T-cell (primary cell): ENCODE measurements at places on chromosomes 7 and 10.

GRCh38 chr7:105610165-105610930 lies 29.1 kb upstream of the EFCAB10 start:
- no peak for DNase-seq

- DNase-seq, result no peak
Measured at GRCh38 chr10:59036311-59037017, 140.0 kb upstream of the PHYHIPL start.

GRCh38 chr7:14055813-14056212 lies 66.3 kb upstream of the ETV1 start:
- DNase-seq, result no peak

GRCh38 chr7:40918701-40919271 lies 784.0 kb downstream of the SUGCT start:
- DNase-seq, result no peak

DNA sequence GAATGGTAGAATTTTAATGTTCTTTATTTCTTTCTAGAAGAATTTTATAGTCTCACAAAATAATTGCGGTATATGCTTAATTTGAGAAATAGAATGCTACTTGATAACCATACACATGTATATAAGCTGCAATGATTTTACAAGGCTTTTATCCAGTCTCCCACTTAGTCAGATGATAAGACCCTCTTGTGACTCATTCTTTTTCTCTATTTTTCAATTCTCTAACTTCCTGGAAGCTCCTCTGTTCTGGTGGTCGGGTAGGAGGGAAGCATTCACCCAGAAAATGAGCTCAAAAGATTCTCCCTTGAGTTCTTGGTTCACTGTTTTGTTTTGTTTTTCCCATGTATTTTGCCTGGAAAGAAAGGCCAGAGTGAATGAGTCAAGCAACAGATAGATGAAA lies 546.6 kb downstream of the INHBA start:
- DNase-seq, result no peak

DNA sequence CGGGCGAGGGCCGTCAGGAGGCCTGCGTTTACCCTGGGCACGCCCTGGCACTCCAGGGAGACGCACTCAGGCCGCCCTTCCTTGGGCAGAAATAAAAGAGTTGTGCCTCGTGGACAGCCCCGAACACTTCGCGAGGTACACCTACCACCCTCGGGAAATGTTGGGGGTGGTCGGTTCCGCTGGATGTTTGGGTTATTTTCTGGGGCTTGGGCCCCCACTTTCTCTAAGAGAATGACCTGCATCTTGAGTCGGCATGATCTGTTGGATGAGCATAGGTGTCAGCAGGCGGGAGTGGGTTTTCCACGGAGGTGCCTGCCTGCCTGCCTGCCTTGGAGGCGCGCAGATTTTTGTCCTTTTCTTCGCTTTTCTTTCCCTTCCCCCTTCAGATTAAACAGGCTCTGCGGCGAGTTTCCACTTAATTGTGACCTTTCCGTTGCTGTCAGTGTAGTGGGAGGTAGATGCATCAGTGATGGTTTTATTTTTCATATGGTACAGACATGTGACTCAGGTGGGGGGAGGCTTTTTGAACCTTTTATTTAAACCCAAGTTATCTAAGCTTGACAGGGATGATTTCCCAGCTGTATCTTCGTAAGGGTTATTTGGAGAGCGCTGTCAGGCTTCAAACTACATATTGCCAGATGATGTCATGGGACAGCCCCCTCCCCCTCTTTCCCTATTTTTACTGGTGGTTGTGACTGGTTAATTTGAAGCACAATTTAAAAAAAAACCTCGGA lies 661 bp downstream of the HECTD2 start:
- DNase-seq, result no peak

- no peak for DNase-seq
Measured at GRCh38 chr7:141409801-141410329, 141.3 kb upstream of the AGK start.

DNA sequence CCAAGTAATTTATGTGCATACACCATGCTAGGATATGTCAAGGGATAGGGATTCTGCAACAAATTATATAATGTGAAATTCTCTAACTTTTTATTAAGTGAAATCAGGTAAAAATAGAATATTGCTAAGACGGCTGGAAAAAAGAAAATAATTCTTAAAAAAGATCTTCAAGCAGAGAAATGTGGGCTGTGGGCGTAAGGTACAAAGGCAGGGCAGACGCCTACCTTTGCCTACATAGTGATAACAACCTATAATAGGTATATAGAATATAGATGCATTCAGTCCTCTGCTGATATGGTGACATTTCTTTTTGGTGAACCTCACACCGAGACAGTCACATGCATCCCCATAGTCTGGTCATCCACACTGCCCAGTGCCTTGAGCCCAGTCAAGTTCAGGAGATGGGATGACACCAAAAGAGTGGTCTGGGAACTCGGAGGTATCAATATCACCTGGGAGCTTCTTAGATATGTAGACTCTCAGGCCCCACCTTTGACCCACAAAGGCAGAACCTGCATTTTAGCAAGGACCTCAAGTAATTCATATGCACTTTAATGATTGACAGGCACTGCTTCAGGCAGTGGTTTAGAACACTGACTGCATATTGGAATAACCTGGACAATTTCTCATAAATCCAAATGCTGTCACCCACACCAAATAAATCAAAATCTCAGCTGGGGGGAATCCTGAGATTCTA lies 57.5 kb upstream of the ARL4A start:
- DNase-seq, result no peak

GRCh38 chr7:8131694-8132605 lies 130.0 kb downstream of the ICA1 start:
- DNase-seq, result peak; percentile 48

- DNase-seq, result no peak
Measured at GRCh38 chr7:148304456-148304855, 286.1 kb upstream of the C7orf33 start.

DNA sequence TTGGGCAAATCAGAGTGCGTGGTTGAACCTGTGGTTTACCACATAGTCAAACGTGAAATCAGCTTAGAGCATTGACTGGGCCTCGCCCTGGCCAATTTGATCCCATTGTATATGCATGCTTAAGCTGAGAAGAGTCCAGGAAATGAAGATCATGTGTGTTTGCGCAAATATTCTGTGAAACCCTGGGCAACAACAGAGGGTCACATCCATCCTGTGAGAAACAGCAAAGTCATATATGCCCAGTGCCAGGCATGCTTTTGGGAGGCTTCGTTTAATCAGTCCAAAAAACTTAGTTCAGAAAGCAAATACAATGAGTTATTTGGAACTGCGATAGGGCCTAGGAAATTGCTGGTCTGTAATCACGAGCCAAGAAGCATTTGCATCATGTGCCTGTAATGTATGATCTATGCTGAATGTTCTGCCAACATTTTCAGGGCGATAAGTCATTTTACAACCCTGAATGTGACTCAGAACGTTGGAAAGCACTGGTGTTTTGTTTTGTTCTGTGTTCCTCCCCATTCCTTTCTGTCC lies 412.1 kb upstream of the CELF2 start:
- DNase-seq, result no peak

DNA sequence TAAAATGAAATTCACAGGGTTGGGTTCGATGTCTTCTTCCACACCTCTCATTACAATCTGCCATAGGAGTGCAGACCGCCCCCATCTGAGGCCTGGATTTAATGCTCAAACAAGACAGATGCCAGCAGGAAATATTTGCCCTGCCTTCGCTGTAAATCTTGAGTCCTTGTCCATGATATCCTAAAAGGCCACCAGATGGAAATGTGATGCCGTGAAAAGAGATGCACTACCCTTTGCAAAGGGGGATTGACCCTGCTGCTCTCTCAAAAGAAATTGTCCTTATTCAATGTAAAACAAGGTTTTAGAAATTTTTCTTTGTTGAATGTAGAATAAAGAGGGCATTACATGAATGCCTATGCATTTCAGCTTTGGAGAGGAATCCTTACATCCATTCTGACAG lies 37.5 kb downstream of the AGAP4 start:
- DNase-seq, result no peak

DNA sequence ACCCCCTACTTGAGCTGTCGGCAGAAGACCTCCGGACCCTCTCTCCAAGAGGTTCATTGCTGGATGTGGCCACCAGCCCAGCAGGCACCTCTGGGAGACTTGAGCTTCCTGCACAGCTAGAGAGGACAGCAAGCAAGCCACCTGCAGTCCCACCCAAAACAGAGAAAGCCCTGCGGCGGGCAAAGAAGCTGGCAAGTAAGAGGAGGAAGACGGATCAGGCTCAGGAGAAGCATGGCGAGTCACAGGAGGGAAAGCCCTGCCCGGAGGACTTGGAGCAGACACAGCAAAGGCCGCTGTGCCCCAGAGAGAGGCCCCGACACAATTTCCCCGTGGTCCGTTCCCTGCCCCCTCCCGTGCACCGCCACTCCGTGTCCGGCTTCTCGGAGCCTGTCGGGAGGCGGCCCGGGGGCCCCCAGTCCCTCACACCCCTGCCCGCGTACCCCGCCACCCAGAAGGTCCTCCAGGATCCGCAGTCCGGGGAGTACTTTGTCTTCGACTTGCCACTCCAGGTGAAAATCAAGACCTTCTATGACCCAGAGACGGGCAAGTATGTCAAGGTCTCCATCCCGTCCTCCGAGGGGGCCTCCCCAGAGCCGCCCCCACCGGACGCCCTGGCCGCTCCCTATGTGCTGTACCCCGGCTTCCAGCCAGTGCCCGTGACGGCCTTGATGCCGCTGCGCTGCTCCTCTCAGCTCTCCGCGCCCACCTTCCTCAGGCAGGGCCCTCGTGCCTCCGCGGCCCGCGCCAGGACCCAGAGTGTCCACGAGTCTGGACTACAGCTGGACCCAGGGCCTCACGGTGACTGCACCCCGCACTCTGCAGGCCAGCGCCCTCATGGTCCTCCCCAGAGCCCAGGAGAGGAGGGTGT lies 27.2 kb downstream of the C10orf71 start:
- DNase-seq, result no peak

GRCh38 chr7:33109758-33110238 lies 594 bp upstream of the RP9 start:
- DNase-seq, result no peak

DNA sequence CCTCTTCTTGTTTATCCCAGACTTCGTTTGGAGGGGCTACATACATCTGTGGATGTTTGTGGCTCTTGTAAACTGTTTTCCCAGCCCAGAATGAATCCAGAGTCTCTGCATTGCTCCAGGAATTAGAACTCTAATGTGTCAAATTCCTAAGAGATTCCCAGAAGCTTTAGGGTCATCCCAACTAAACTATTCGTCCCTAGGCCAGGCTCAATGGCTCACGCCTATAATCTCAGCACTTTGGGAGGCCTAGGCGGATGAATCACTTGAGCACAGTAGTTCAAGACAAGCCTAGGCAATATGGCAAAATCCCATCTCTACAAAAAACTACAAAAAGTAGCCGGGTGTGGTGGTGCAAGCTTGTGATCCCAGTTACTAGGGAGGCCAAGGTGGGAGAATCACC lies 28.5 kb downstream of the ARHGAP19 start:
- no peak for DNase-seq

GRCh38 chr7:8923164-8923806 lies 489.9 kb downstream of the NXPH1 start:
- DNase-seq, result no peak

- no peak for DNase-seq
Measured at GRCh38 chr10:67668448-67668847, 27.5 kb downstream of the CTNNA3 start.

DNA sequence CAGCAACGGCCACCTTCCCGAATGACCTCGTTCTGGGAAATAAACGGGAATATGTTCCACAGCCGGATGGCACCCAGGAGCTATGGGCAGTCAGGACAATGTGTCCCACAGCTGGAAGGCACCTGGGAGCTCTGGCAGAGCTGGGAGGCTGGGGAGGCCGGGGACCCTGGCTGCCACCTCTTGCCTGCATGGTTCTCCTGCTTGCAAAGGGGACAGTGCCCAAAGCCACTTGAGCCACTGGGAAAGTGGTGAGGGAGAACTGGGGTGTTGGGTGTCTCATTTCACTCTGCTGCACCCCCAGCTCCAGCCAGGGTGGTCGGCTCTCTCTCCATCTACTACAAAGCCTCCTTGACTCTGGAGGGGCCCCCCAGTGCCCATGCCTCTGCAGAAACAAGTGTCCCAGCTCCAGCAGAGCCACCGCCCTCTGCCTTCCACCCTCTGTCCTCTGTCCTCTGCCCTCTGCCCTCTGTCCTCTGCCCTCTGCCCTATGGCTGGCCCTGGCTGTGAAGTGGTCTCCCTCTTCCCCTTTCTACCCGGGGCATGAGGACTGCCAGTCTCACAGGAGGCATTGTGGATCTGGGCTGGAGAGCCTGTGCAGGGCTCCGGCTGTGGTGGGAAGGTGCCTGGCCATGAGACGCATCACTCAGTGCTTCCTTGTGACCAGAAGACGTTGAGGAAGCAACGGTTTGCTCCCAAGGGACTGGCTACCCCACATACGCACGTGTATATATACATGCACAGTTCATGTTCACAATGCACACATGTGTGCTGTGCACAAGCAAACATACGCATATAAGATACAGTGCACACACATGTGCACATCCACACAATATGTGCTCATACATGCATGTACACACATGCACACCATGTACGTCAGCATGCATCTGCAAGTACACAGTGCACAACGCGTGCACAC lies 21.5 kb upstream of the INPP5A start:
- DNase-seq, result no peak
